ENCODE measurements at places on chromosomes 3 and 15.

GRCh38 chr3:155369735-155370134, 76.3 kb upstream of the STRIT1 start:
- DNase-seq = no peak

GRCh38 chr3:109713288-109713687, 375.9 kb upstream of the DPPA4 start:
- DNase-seq = no peak

- DNase-seq = no peak
Measured at GRCh38 chr3:132344666-132345280, 27.6 kb downstream of the ACP3 start.

GRCh38 chr3:15500107-15500724, 21.3 kb downstream of the COLQ start:
- no peak for DNase-seq

GRCh38 chr3:30933478-30934207, 39.2 kb upstream of the GADL1 start:
- DNase-seq = no peak

DNA sequence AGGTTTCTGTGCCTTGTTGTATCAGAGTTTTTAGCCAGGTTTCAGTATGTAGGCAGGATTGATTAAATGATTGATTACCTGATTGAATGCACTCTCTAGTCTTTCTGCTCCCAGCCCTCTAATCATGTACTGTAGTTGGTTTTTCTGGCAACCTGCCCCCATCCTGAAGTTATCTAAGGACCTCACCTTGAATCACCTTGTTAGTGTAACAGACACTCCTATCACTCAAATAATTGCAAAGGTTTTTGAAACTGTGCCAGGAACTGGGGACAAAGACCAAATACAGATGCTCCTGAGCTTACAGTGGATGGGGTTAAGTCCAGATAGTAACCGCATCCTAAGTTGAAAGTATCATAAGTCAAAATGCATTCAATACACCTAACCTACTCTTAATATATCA, 141.5 kb upstream of the EIF1B start:
- no peak for DNase-seq

GRCh38 chr3:137509354-137510045, 254.6 kb upstream of the SOX14 start:
- no peak for DNase-seq

Data from iPS-NIHi11 (cell line).